Putamen (tissue), 1 donor: ENCODE measurements at places on chromosomes 7 and 10.

DNA sequence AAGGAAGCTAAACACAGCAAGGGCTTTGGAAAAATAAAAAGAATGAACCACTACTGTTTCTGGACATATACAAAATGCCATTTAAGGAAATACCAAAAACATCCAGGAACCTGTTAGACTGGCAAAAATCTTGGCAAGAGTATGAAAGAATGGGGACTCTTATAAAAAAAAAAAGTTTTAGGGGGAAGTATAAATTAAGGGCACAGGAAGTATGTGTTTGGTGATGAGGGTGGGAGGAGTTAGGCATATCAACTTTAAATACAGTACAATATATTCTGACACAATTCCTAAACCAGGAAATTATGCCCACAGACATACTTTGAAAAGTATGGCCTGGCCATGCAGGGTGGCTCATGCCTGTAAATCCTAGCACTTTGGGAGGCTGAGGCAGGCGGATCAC, 74.2 kb downstream of the WAPL start:
- DNase-seq: no peak

GRCh38 chr7:72430531-72430930, 18.4 kb upstream of the CALN1 start:
- DNase-seq: no peak

GRCh38 chr10:3365630-3366029, 193.0 kb upstream of the PITRM1 start:
- no peak for DNase-seq

GRCh38 chr10:114604357-114605130, 53.5 kb downstream of the ABLIM1 start:
- DNase-seq: no peak

DNA sequence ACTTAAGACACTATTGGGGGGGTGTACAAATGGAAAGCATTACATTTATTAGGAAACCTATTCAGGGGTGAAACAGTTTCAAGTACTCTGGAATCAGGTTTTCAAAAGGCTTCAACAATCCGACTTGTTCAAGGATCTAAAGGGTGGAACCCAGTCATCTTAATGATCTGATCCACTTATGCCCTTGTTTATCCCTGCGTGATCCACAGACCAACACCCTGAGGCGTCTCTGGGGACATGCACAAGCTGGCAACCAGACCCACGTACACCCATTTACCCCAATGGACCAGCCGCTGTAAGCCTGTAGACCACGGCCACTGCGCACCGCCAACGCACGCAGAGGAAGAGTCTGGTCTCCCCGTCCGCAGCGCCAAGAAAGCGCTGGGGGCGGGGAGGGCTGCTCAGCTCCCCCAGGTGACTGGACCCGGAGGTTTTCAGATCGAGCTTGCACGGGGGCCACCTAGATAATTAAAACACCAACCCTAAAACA, 13.4 kb downstream of the HNRNPF start:
- no peak for DNase-seq

DNA sequence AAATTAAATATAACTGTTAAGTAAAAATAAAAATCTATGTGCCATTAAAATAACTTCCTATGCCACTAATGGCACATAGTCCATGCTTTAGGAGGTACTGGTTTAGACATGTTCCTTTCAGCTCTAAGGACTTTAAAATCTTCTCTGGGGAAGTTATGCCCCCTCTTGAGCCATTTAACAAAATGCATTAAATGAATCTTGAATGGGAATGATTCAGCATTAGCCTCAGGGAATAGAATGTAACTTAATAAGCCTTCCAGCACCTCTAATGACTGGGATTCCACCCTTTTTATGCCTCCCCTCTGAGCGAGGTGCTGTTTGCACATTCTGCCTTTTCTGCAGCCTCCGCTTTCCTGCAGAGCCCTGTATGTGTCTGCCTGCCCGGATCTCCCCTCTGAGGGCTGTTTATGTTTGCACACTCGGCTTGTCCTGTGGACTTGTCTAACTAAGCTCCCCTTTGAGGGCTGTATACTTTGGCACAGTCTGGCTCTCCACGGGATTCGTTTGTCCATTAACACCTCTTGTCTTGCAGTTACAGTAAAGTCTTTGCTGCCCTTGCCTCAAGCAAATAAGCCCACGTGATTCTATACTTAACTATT, 108.4 kb upstream of the HPS1 start:
- no peak for DNase-seq

DNA sequence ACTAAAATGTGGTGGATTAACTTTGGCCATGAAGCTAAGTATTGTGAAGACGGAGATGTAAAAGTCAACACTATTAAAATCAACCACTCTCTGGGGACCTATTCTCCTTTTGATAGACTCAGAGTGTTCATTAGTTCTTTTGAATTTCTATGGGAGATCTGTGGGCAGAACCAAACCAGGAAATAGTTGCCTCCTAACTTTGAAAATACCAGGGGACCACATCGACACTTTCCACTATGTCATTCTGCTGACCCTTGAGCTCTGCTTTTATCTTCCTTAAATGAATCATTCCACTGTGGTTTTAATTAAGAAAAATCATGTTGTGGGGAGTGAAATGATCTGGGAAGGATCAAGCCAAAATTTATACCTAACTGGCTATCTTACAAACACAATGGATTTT, 960.5 kb downstream of the GATA3 start:
- no peak for DNase-seq
